ENCODE measurements at places on chromosomes 3 and 15.

- no peak for DNase-seq
Measured at GRCh38 chr15:65331811-65332210, 27.3 kb downstream of the RNU5B-1 start.

- DNase-seq, result no peak
Measured at GRCh38 chr15:61084944-61085367, 144.1 kb downstream of the RORA start.

- no peak for DNase-seq
Measured at GRCh38 chr3:130971208-130971607, 55.4 kb downstream of the ASTE1 start.

DNA sequence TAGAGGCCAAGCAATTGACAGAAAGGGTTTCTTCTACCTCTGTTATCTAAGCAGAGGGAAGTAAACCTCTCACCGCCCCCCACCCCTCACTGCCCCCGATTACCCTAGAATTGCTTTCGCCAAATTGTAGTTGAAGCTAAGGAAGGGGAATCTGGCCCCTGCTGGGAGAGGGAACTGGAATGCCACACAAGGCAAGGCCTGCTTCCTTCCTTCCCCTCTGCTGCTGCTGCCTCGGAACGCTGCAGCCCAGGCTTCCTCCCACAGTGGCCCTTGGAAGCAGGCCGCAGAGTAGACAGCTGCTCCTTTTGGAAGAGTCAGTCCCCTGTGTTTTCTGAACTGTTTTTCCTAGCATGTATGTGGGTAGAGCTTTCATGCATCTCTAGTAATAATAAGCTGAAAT lies 21.6 kb downstream of the RLBP1 start:
- DNase-seq, result peak; percentile 26
